ENCODE measurements at places on chromosomes 6 and 20.

- DNase-seq, result no peak
Observed at GRCh38 chr6:140772576-140772975, 1360.1 kb upstream of the GJE1 start.

- no peak for DNase-seq
Observed at GRCh38 chr6:150091476-150091875, 22.6 kb upstream of the ULBP3 start.

- DNase-seq, result no peak
Observed at GRCh38 chr20:19706463-19706862, 51.6 kb upstream of the RIN2 start.

DNA sequence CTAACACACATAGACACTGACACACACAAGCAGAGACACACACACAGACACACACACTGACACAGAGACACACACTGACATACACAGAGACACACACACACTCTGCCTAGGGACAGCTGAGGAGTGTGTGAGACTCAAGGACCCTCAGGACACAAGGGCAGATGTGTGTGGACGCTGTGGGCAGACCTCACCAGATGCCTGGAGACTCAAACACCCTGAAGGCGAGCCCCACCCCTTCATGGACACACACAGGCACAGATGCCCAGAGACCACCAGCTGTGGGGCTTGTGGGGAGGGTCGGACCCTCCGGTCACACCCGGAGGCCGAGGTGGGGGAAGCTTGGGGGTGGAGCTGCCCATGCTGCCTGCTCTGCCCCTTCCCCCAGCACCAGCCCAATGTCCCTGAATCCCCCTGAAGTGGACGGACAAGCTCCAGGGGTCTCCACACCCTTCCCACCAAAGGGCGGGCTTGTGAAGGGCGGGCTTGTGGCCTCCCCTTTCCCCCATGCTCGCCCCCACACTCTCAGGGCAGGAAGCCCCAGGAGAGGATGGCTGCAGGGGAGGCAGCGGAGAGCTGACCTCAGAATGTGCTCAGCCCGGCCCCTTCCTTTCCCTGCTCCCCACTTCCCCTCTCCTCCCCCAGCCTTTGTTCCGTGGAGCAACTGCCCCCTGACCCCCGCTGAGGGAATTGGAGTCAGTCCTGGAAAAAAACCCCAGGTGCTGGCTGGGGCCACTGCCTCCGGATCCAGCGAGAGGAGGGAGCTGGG is 13.9 kb upstream of the ABHD16B start:
- DNase-seq, result no peak

DNA sequence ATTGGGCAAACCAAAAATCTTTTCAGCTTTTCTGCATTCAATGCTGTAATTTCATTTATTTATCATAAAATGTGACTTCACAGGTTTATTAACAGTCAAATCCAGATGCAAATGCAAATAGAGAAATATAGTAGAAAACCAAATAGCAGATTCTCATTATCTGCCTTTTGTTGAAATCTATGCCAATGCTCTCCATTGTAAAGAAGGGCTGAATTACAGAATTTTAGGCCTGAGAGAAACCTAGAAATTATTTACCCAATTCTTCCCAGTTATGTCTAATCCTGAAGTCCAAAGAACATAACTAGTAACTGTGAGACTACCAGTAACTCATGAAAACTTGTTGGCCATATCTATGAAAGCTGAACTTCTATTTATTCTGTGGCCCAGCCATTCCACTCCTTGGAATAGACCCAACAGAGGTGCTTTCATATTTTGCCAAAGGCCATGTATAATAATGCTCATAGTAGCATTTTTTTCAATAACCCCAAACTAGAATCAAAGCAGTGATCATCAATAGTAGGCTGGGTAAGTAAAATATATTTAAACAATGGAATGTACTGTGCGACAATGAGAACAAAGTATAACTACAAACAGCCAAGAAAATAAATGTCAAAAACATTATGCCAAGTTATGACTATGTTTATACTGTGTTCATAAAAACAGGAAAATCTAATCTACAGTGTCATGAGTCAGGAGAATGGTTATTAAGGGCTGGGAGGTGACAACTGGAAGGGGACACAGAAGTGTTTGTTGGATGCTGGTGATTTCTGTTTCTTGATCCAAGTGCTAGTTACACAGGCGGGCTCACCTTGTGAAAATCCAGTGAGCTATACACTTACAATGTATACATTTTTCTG is 183.8 kb downstream of the HS3ST5 start:
- no peak for DNase-seq

GRCh38 chr20:47687095-47687987 is 97.9 kb downstream of the SULF2 start:
- DNase-seq, result no peak

All from hematopoietic multipotent progenitor cell treated with erythropoietin and hydrocortisone succinate and interleukin-3 and kit ligand, for 17 days (in vitro differentiated cells).